ENCODE measurements at places on chromosomes 11 and 22.
A peak's percentile ranks its signal among the peaks of the same experiment; 100 is the strongest.

DNA sequence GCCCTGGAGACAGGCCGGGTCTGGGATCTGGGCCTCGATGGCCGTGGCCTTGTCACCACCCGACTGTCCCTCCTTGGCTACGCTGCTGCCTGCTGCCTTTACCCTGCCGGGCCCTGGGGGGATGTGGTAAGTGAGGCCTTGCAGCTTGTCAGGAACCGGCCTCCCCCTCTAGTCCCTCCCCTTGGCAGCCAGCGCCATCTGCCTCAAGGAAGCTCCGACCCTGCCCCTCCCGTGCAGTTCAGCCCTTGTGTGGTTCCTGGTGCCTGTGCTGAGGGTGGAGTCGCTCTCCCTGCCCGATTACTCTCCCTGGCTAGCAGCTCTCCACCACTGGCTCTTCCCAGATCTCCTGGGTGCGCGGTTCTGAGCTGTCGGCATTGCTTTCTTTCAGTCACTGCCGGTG is 33.7 kb downstream of the CTTN start:
- no peak for DNase-seq

DNA sequence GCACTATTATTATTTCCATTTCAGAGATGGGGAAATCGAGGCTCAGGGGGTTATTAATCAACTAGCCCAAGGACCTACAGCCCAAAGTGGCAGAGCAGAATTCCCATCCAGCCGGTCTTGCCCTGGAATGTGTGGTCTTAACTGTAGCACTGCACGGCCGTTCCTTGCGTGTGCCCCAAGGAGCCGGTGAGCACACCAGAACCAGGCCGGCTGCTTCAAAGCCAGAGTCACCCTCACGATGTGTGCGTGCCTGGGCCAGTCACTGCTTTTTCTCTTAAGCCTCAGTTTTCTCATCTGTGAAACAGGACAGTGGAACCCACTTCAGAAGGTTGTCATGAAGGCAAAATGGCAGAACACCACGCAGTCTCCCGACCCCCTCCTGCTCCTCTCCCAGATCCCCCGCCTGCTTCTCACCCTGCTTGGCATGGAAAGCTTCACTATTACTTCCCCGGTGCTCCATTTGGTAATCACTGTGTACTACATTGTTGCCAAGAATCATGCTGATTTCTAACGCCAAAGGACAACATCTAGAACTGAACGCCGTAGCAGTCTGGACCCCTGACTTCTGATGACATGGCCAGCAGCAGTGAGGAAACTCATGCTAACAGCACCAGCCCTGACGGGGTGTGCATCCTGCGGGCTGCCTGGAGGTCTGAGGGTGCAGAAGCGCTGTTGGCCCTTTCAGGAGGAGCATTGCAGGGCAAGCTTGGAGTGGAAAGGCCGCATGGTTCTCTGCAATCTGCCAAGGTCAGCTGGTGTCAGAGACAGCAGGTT is 106.8 kb upstream of the B3GAT1 start:
- no peak for DNase-seq

DNA sequence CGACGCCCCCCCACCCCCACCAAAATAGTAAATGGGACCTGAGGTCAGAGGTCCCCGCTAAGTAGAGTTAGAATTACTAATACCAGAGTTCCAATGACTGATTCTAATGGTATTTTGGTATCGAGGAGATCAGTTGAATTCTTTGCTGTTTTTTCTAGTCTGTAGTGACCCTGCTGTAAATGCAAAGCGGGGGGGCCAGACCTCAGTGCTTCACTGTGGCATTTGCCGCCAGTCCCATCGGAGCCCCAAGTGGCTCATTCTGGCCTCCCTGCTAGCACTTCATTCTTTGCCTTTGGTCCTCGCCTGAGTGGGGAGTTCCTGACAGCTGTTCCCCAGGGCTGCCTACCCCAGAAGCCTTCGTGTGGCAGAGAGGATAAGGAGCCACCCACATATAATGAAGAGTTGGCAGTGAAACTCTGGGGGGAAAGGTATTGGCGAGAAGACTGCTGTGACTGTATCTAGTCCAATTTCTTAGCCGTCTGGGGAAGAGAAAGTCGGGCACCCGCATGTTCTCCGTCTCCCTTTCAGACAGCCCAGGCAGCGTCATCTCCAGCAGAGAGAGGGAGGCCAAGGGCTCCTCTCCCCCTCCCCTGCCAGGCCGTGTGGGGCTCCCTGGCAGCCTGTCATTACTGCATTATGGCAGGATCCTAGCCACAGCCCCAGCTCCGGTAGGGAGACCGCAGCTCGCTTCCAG is 19.4 kb upstream of the CABP7 start:
- DNase-seq = no peak

DNA sequence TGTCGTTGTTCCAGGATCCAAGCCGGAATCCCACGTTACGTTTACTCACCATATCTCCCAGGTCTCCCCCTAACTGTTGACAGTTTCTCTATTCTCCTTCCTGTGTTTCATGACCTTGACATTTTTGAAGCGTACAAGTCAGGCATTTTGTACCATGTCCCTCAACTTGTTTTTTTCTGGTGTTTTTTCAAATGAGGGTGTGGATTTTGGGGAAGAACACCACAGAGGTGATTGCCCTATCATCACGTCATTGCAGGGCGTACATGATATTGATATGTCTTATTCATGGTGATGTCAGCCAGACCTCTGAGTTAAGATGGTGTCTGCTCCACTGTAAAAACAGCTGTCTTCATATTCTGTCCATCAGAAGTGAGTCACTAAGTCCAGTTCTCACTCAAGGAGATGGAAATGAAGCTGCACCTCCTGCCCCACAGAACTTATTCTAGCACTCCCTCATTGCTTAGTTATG is 28.3 kb upstream of the SOX10 start:
- DNase-seq = no peak

- no peak for DNase-seq
Measured at GRCh38 chr11:33320814-33321330, 63.7 kb downstream of the HIPK3 start.

GRCh38 chr11:84552791-84553190 is 1074.4 kb downstream of the DLG2 start:
- no peak for DNase-seq

DNA sequence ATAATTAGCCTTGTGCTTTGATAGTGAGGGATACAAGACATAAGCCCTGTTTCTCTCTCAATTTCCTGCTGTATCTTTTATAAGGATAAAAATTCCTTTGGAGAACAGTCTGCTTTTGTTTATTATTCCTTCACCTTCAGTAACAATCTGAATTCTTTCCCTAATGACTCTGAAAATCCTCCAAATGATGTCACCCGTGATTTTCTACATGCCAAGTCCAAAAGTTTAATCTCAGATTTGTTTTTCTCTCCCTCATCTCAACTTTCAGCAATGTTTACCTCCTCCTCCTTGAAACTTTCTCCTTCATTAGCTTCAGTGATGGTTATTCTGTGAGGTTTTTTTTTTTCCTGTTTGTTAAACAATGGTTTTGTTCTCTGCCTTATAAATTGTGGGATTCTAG is 2.2 kb downstream of the OR51E2 start:
- DNase-seq = no peak

GRCh38 chr11:22449441-22449840 is 111.3 kb downstream of the SLC17A6 start:
- DNase-seq = no peak

DNA sequence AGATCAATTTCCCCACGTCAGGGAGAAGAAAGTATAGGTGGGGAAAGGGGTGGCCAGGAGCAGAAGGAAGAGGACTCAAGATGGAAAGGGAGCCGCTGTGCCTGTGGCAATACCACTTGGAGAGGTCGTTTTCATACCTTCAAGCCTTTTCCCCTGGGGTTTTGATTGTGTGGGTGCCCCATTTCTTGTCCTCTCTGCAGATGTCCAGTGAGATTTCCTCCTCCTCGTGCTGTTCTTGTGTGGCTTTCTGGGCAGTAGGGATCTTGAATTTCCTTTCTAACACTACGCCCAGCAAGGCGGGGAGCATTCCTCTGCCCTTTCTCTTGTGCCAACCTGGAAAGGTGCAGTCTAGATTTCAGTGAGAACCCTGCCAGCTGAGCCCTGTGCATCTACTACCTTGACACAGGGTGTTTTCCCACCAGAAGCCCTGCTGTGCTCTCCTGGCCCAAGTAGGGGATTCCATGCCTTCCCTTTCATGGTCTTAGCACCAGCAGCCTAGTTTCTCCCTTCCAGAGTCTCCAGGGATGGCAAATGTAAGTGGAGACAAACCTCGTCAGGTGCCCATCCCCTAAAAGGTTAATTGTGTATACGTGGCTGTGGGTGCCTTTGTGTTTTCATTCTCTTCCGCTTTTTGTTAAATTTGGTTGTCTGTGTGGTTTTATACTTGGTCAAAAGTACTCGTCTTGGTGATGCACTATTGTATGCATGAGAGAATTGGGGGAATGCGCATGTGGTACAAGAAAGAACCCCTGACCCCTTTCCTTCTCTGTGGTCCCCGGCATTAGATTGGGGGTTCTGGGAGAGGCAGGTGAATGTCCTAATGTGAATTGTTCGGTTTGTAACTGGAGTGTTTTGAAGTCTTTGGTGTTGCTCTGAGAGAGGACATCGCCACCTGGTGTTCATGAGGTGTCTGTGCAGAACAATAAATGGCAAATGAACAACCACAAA is 71.4 kb upstream of the MPEG1 start:
- DNase-seq = peak; percentile 51

DNA sequence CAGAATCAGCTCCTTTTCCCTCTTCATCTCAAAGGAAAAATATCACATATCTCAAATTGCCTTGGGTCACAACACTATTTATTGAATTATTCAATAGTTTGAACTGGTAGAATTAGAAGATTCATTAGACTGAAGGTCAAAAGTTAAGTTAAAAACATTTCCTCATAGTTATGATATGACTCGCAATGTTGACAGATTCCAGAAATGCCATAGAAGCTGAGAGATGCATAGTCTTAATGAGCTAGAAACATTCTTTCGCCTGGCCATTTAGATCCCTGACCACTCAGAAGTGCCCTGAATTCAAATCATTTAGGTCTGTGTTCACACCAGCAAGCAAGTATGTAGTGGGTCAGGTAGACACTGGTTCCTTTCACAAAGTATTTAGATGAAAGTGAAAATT is 44.4 kb downstream of the FAT3 start:
- DNase-seq = no peak

- peak; percentile 72 for DNase-seq
Measured at GRCh38 chr11:17208257-17208999, 642 bp upstream of the PIK3C2A start.

DNA sequence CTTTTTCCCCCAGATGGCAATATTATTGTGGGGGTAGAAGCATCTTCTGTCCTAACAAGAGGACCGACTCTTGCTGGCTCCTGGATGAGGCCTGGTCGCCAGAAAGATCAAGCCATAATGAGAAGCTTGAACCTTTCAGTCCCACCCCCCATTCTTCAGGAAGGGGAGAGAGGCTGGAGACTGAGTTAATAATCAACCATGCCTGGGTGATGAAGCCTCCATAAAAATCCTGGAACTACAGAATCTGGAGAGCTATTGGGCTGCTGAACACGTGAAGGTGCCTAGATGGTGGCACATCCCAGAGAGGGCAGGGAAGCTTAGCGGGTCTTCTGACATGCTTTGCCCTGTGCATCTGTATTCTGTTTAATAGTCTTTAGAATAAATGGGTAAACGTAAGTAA is 16.3 kb downstream of the AP5B1 start:
- no peak for DNase-seq

DNA sequence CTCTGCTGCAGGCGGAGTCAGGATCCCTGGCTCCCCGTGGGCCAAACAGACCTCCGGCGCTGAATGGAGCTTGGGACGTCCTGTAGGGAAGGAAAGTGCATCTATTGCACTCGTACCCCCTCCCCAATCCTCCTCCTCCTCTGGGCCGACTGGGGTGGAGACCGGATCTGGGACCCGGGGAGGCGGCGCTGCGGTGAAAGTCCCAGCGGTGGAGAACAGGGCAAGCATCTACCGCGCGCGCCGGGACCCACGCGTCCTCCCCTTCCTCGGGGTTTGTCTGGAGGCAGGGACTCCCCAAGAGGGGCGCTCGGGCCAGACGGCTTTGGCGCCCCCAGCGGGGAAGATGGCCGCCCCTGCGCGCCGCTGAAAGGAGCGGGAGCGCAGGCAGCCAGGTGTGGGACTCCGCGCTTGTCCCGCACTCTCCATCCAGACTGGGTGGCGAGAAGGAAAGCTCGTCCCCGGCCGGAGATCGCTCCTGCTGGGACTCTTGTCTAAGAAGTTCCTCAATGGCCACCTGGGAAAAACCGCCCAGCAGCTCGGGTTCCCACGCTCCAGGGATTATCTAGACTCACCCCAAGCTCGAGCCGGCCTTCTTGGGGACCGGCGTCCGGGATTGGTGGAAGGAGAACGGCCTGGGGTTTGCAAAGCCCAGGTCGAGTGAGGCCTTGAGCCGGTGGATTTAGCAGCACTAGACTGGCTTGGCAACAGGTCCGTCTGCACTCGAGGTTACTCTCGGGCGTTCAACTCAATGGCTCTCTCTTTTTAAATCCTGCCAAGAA is 718 bp downstream of the FADS2 start:
- peak; percentile 17 for DNase-seq
